ENCODE measurements at places on chromosomes 12 and 14.

DNA sequence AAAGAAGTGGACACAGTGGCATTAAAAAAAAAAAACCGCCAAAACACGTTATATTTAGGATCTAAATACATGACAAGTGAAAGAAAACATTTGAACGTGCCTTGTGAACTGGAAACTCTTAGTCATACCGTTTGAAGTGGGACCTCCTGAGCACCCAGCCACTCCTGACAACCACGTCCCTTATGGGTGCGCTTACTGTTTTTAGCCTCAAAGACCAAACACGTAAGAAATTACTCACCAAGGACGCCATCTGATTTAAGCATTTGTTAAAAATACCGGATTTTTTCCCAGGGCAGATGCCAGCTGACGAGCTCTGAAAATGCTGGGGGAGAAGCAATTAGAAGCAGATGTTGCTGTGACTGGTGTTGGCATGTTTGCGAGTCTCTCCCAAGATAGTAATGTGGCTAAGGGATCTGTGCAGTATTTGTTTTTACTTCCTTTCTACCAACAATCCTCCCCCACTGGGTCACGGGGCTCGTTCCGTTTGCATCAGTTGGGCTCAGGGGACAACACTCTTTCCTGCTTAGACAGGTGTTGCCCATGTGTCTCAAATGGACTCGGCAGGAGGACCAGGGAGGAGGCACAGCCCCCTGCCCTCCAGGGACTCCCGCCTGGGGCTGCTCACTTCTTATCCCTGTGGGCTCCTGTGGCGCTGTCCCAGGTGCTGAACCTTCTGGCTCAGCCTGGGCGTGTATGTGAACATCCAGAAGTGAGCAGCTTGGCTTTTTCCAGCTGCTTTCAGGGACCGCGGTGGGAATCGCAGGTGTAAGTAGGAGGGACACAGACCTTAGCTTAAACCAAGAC is 101.0 kb downstream of the BEGAIN start:
- peak; percentile 77 for DNase-seq

DNA sequence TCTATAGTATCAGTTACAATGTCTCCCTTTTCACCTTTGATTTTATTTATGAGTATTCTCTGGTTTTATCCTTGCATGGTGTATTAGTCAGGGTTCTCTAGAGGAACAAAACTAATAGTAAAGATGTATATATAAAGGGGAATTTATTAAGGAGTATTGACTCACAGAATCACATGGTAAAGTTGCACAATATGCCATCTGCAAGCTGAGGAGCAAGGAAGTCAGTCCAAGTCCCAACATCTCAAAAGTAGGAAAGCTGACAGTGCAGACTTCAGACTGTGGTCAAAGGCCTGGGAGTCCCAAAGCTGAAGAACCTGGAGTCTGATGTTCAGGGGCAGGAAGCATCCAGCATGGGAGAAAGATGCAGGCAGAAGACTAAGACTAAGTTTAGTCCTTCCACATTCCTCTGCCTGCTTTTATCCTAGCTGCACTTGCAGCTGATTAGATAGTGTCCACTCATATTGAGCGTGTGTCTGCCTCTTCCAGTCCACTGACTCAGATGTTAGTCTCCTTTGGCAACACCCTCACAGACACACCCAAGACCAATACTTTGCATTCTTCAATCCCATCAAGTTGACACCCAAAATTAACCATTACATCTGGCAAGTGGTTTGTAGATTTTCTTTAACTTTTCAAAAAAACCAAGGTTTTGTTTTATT is 308.0 kb upstream of the LMO3 start:
- DNase-seq = no peak

- DNase-seq = no peak
These were observed 9.1 kb downstream of the KIF26A start for GRCh38 chr14:104147346-104148125.

- no peak for DNase-seq
These were observed 23.8 kb downstream of the GNS start for GRCh38 chr12:64735442-64735841.

DNA sequence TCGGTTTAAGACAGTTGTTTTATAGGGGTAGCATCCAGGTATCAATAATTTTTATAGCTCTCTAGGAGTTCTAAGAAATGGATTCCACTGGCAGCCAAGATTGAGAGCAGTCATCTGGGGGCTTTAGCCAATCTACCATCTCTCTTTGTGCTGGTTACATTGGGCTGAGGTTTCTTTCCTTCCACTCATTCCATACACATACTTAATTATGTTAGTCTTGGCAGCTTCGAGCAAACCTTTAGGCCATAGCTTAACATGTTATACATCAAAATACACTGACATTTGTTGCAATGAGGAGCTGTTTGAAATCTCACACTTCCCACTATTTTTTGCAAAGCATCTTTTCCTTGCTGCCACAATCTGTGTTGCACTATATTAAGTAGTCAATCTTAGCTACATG is 63.1 kb downstream of the ARMH4 start:
- DNase-seq = no peak

DNA sequence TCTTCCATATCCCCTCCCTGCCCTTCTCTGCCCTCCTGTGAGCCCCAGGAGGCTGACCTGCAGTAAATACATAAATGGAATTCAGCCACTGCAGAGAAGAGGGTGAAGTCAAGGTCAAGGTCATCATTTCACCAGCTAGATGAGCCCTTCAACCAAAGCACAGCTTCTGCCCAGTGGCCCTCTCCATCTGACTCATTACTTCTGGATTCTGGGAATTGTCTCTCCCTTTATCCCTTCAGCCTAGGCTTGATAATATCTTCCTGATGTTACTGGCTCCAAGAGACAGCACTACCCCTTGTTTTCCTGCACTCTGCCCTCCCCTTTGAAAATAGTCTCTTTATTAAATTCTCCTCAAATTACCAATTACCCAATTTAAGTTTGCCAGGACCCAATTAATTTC is 64.5 kb downstream of the TTC9 start:
- no peak for DNase-seq

GRCh38 chr14:104728631-104729030 is 4.6 kb downstream of the ADSS1 start:
- no peak for DNase-seq

GRCh38 chr14:102223682-102224081 is 81.3 kb downstream of the MOK start:
- no peak for DNase-seq

- no peak for DNase-seq
These were observed 390.1 kb upstream of the RGS6 start for GRCh38 chr14:71541973-71542690.

DNA sequence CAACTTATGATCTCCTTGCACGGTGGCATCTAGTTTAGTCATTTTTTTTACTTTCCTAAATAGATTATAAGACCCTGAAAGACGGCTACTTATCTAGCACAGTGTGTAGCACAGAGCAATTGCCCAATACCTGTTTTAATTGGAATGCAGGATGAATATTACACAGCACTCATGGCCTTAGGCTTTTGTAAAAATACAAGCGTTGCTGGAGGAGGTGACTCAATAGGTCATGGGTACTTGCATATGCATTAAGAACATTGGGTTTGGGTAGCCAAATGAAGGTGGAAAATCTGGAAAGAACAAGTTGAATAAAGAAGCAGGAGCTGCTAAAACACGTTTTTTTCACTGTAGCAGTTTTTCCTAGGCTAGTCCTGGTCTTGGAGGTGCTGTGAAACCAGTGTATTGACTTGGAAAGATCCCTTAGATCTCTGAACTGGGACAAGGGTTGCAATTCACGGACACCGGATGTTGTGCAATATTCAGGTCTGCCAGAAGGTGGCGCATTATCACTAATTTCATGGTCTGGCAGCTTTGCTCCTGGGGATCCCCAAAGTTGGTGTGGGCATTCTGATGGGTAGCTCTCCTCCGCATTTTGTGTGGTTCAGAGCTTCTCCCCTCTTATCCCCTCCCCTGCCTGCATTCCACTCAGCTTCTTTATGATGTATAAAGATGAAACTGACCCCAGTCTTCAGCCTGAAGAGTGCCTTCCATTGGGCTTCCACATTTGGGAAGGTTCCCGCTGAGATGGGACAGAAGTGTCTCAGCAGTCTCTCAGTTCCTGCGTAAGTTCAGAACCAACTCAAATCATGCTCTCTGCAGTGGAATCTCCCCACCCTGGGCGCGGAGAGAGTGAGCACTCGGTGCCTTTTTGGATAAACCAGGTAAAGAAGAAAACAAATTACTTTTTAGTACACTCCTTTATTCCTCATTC is 278.3 kb downstream of the NRXN3 start:
- peak; percentile 66 for DNase-seq

- DNase-seq = no peak
These were observed 152.8 kb upstream of the MAX start for GRCh38 chr14:65255029-65255545.

DNA sequence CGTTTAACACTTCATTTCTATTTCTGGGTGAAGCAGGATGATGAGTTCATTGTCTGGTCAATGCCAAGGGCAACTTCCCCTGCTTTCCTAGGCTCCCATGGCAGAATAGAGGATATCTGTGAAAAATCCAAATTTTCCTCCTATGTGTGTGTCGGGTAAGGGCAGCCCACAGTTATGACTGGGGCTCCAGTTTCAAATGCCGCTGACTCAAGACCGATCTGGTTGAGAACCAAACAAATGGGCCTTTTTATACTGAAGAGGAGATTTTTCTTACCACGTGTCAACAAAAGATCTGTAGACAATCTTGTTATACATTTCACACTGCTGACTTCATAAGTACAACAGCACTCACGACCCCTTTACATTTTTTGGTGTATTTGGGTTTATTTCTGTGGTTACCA is 120.8 kb downstream of the CHST11 start:
- DNase-seq = no peak

- DNase-seq = no peak
These were observed 46.7 kb downstream of the PSMA6 start for GRCh38 chr14:35338731-35339405.

GRCh38 chr12:43378448-43378847 is 173.6 kb downstream of the ADAMTS20 start:
- no peak for DNase-seq

DNA sequence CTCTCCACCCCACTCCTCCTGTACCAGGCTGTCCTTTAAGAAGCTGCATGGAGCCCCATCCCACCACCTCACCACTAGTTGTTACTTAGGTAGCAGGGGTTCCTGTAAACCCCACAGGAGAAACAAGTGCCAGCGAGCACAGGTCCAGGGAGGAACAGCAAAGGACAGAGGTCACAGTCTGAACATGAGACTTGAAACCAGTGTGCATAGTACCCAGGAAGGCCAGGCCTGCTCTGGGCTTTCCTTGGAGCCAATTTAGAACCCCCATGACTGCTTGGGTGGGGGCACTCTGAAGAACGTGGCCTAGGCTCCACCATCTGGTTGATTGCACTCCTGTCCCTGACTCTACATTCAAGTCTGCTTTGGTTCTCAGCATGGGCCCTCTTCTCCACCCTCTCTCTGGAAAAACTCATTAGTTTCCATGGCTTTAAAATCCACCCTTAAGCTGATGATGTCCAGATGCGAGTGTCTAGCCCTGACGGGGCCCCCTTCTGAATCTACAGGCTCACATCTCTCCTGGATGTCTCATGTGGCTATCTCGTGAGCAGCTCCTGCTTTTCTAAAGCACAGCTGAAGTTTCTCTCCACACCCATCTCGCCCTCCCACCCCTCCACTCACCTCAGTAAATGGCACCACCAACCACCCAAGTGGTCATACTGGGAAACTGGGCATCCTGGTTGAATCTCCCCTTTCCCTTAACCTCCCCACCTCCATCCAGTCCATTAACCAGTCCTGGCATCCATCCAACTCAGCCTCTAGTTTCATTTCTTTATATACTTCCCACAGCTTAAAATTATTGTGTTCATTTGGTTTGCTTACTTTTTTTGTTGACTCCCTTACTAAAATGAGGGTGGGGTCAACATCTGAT is 8.4 kb downstream of the KRT3 start:
- DNase-seq = no peak

- DNase-seq = no peak
These were observed 641.9 kb upstream of the FBXO33 start for GRCh38 chr14:40074169-40074568.

DNA sequence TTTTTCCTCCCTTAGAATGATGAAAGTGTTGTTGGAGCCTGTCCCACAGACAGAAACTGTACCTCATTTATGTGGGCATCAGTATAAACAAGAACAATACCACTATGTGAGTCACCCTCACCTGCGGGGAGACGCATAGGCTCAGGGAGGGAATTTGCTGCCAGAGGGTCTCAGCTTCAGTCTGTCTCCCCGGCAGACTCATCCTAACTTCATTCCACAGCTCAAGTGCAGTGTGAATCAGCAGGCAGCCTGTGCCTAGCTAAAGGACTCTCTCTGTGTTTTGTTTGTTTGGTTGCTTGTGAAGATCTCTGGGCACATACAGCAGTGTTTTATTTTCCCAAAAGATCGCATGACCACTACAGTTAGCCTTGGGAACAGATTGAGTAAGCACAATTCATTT is 98.9 kb downstream of the PRKCH start:
- DNase-seq = peak; percentile 61

DNA sequence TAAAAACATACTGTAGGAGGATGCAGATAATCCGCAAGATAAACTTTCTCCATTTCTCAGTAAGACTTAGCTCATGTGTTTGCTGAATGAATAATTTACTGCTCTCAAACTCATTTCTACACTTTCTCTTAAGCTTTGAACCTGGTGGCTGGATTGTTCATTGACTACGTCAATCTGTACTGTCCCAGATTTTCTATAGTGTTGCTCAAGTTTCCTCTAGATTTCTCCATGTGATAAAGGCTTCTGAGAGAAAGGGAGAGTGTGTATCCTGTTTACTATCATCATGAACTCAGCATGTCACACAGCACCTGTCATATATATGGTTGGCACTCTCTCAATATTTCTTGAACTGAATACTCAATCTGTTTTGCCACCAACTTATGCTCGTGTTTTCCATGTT is 518.0 kb upstream of the TBX3 start:
- no peak for DNase-seq

GRCh38 chr14:59897757-59898383 is 22.1 kb upstream of the LRRC9 start:
- peak; percentile 73 for DNase-seq

- no peak for DNase-seq
These were observed 58.3 kb upstream of the FRMD6 start for GRCh38 chr14:51593397-51593796.

DNA sequence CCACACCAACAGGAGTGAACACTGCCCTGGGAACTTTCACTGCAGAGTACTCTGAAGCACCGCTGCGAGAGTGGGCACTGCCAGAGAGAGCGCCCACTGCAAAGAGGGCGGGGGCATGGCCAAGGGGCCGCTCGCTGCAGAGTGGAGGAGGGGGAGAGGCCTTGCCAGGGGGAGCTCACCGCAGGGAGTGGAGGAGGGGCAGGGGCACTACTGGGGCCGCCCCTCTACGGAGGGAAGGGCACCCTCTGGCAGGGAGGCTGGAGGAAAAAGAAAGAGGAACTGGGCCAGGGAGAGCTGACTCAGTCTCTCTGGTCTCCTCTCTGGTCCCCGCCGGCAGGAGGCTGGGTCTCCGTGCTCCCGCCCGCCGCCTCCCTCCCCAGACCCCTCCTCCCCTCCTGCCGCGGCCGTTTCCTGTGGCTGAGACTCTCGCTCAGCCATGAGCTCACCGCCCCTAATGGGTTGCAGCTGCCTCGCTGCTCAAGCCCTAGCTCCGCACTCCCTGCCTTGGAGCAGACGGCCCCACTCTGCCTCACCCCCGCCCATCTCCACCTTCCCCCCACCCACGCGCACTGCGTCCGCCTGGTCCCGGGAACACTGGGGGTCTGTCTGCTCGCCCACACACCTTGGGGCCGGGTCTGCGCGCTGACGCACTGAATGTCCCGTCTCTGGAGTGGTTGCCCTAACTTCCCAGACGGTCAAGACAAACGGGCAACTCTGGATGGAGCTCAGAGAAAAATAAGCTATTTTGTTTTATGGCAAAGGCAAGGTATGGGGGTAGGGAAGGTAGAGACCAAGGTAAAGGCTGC is 1.3 kb downstream of the ARHGEF40 start:
- peak; percentile 60 for DNase-seq

GRCh38 chr12:6523708-6524107 is 10.6 kb upstream of the GAPDH start:
- no peak for DNase-seq
